ENCODE measurements at places on chromosomes 5 and 9. TPM values are rescaled to one million over a fixed set of nuclear protein-coding genes. Genes with fewer than 3 reads are reported as not detected.

GRCh38 chr5:77550406-77550805 lies 58.3 kb upstream of the WDR41 start:
- H3K4me1 ChIP-seq: no peaks in the 10 kb centered on the region
- H3K27ac ChIP-seq: no peak overlapping the region
- no peaks in the 10 kb centered on the region for H3K36me3 ChIP-seq
- no peak for DNase-seq

DNA sequence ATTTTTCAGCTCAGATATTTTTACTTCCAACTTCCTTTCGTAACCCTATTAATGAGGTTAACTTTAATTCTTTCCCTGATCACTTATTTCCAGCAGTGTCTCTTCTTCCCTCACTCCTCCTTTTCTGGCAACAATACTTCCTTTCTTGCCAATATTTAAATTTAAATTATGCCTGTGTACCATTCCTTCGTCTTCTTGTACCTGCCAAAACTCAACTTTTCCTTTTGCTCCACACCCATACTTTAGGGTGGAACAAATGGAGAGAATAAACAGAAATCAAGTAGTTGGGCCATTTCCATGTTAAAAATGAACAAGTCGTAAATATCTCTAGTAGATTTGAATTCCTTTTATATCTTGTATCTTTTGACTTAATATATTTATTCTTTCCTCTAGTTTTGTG lies 66.0 kb downstream of the FER start:
- H3K27ac ChIP-seq: no peak overlapping the region
- no peaks in the 10 kb centered on the region for H3K27me3 ChIP-seq
- H3K36me3 ChIP-seq: no peaks in the 10 kb centered on the region
- peaks cover 12% of the 10 kb centered on the region for H3K4me1 ChIP-seq

- H3K4me3 ChIP-seq: no peak overlapping the region
- H3K36me3 ChIP-seq: no peaks in the 10 kb centered on the region
- H3K27ac ChIP-seq: no peak overlapping the region
- no peaks in the 10 kb centered on the region for H3K4me1 ChIP-seq
These were observed 19.8 kb downstream of the IL7R start for GRCh38 chr5:35876454-35876853.

DNA sequence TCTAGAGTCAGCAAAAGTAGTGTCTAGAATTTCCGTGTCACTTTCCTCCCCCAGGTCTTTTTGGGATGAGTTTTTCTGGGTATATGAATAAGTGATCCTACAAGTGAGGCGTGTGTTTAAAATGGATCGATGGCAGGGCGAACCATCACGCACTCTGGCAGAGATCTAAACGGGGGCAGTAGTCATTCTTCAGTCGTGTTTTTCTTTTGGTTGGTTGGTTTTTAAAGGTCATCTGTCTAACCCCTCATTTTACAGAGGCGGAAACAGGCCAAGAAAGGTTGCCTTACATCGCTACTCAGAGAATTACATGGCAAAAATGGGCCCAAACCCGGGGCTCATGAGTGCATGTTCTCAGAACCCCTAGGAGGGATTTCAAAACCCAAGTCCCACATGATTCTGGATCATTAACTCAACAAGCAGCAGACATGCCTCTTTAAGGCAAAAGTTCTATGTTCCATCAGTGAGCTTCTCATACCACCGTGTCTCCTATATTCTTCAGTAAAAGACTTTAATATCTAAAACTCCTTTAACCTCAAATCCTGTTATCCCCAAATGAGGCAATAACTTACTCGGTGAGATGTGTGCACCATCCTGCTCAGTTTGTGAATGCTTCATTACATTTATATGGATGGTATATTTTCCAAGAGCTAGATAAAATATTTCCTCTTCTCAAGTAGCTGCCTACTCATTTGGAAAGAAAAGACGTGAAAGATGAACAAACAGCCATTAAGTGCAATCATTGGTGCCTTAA lies 145.8 kb downstream of the AOPEP start:
- DNase-seq: no peak
- H3K4me1 ChIP-seq: peaks cover 4% of the 10 kb centered on the region
- no peaks in the 10 kb centered on the region for H3K27me3 ChIP-seq
- H3K27ac ChIP-seq: peak overlapping the region; percentile 78
- no peaks in the 10 kb centered on the region for H3K36me3 ChIP-seq

DNA sequence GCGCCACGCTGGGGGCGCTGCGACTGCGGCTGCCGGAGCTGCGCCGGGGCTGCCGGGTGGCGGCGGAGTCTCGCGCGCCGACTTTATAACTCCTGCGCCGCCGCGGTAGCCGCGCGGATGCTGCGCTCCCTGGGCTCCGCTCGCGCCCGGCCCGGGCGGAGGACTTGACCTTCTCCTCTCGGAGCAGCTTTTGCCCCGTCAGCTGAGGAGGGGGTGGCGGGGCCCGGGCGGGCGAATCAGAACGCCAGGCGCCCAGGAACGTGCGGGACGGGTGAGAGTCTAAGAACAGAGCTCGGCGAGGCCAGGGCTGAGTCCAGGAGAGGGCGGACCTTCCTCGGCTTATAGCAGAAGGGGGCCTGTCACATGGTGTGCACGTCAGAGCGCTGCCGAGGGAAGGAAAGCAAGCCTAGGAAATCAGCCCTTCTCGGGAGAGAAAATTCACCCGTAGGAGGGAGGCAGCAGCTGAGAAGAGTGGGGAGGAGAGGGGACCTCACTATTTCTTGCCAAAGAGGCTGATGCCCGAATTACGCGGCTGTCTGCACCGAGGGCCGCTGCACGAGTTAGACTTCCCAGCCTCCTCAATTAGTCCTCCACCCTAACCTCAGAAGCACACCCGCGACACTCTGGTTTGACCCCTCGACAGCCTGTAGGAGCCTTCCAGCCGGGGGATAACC lies at the start of gene FOXD1:
FOXD1 (minus strand) TSS at position 315 of the 674 bp plus-strand sequence. CDS start 415 bp downstream, outside the sequence.
- peaks cover 14% of the 10 kb centered on the region for H3K4me1 ChIP-seq
- H3K4me3 ChIP-seq: peak within 1 kb of the TSS; percentile 48
- H3K36me3 ChIP-seq: no peaks in the 10 kb centered on the region

DNA sequence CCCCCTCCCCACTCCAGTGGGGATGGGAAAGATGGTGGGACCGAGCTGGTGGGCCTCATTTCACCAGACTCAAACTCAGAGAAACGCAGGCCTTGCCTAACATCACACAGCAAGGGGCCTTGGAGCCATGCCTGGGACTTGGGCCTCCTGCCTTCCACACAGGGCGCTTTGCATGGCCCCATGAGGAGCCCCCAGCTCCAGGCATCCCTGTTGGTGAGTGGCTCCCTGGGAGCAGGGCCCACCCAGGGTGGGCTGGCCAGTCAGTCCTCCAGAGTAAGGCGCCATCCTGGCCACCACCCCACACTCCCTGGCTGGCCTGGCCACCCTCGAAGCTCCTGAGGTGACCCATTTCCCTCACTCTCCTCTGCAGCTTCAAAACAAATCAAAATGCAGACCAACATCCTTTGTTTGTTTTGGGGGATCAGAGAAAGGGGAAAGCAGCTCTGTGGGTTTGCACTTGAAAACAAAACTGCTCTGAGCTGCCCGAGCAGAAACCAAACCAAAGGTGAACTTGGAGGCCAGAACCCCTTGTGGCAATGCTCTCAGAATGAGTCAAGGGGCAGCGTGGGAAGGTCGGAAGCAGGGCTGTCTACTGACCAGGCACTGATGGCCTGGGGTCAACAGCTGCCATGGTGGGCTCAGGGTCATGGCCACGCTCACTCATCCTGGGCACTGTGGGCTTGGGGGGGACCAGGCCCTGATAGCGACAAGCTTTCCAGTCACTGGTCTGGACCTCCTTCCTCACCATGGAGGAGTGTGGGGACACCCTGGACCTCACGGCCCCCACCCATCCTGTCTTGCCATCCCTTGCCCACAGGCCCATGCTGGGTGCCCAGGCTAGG lies 37.0 kb upstream of the VDAC1 start:
- H3K27me3 ChIP-seq: no peaks in the 10 kb centered on the region
- H3K36me3 ChIP-seq: no peaks in the 10 kb centered on the region
- peaks cover 5% of the 10 kb centered on the region for H3K4me1 ChIP-seq
- H3K4me3 ChIP-seq: no peak overlapping the region
- no peak for DNase-seq

DNA sequence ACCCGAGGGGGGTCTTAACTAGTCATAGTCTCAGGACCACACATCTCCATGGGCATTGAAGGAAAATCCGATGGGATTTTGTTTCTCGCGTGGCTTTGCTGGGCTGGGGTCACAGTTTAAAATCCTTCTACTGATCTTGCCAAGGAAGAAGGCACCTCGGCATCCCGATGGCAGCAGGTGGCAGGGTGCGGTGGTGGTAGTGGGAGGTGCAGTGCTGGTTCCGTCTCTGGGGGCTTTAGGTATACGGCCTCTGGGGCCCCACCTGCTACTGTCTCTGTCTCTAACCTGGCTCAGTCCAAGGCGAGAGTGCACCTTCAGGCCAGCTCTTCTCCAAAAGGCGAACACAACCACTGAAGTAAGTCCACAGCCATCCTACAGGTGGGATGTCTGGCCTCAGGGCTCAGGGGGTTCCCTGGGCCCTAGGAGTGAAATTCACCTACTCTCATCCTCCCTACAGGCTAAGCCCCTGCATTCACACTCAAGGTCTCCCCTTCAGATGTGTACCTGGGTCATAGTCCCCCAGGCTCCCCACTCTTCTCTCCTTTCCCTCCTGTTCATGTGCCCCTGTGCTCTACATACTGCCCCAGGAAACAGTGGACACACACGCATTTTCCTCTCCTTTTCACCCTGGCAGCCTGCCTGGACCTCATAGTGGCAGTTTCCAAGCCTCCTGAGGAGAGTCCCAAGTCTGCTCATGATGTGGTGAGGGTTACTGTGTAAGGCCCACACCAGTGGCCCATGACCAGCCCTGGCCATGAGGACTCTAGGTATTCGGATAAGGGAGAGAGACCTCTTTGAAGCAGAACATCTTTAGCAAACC lies 736 bp upstream of the FCN2 start:
- no peaks in the 10 kb centered on the region for H3K36me3 ChIP-seq
- no peak for DNase-seq
- no peak overlapping the region for H3K27ac ChIP-seq
- no peaks in the 10 kb centered on the region for H3K27me3 ChIP-seq

DNA sequence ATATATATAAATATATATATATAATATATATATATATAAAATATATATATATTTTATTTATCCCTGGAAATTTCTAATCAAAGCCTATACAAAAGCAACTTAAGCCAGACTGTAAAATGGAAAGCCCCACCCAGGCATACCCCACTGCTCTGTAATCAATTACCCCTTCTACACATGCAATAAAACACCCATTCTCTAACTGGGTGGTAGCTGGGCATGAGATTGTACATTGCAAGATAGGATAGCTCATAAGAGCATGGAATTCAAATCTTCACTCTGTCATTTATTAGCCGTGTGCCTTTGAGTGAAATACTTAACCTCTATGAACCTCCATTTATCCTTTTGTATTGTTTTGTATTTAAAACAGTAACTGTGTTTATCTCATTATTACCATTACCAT lies 405.3 kb upstream of the SLC30A5 start:
- no peak overlapping the region for H3K27ac ChIP-seq
- H3K4me1 ChIP-seq: no peaks in the 10 kb centered on the region
- H3K36me3 ChIP-seq: no peaks in the 10 kb centered on the region
- no peaks in the 10 kb centered on the region for H3K27me3 ChIP-seq

GRCh38 chr5:156312897-156313694 lies 13.9 kb upstream of the SGCD start:
- no peak overlapping the region for H3K4me3 ChIP-seq
- no peaks in the 10 kb centered on the region for H3K36me3 ChIP-seq
- H3K4me1 ChIP-seq: no peaks in the 10 kb centered on the region
- H3K27ac ChIP-seq: no peak overlapping the region

GRCh38 chr5:58548068-58548467 lies 34.8 kb upstream of the RAB3C start:
- H3K27ac ChIP-seq: no peak overlapping the region

DNA sequence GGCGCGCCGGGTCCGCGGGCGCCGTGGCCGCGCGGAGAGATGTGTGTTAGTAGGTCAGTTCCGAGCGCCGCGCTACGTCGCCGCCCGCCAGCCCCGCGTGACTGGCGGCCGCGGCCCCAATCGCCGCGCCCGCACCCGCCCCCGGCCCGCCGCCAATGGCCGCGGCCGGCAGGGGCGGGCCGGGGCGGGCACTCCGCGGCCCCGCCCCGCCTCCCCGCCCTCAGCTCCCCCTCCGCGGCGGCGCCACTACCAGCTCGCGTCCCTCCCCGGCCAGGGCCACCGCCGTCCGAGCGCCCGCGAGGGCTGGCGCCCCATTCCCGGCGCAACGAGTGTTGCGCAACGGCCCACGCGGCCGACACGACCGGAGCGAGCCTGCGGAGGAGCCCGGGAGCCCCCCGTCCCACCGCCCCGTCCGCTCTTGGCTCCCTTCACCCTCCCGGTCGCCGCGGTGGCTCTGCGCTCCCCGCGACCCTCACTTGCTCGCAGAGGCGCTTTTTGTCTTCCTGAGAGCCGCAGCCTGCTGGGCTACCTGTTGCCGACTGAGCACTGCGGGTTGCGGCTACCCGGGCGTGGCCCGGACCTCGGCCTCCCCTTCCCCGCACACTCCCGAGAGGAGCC lies at the start of gene NFIL3:
NFIL3 (minus strand) TSS at position 48 of the 618 bp plus-strand sequence. CDS start 13,098 bp downstream, outside the sequence.
- peak; percentile 65 for DNase-seq
- H3K4me1 ChIP-seq: peaks cover 35% of the 10 kb centered on the region
- peak within 1 kb of the TSS; percentile 81 for H3K4me3 ChIP-seq
- H3K36me3 ChIP-seq: no peaks in the 10 kb centered on the region
- H3K27ac ChIP-seq: peak within 1 kb of the TSS; percentile 100

DNA sequence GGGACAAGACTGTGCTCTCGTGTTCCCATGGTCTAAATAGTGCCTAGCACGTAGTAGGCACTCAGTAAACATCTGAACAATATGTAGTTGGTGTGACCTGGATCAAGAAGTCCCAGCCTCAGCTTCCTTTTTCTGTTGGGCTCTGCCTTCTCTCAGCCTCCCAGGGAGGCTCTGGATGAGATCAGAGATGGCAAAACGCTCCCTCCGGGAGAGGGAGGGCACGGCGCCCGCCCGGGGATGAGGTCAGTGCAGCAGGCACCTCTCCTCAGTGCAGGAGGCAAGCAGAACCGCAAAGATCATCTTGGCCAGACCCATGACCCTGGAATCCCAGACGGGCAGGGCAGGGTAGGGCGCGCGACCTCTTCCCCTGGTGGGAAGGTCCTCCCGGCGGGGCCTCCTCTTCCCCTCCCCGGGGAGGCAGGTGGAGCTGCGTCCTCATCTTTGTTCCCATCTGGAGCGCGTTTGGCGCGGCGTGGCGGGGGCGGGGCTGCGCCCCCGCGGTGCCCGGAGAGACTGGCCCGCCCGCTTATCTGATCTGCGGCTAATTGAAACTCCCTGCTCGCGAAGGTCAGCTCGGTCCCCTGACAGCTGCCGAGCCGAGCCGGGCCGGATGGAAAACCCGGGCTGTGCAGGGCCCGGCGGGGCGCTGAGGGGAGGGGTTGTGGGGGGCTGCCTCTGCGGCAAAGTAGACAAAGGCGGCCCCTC lies 60.9 kb downstream of the CXXC5 start:
- peaks cover 5% of the 10 kb centered on the region for H3K27me3 ChIP-seq
- no peaks in the 10 kb centered on the region for H3K36me3 ChIP-seq
- peak overlapping the region; percentile 89 for H3K27ac ChIP-seq
- no peak for DNase-seq
- H3K4me3 ChIP-seq: peak overlapping the region; percentile 10

GRCh38 chr9:33106827-33107621 lies 30.6 kb upstream of the SMU1 start:
- peaks cover 4% of the 10 kb centered on the region for H3K4me1 ChIP-seq
- H3K27ac ChIP-seq: peak overlapping the region; percentile 52
- no peak overlapping the region for H3K4me3 ChIP-seq
- no peaks in the 10 kb centered on the region for H3K27me3 ChIP-seq
- DNase-seq: no peak

The SPAG8 gene
- total RNA-seq: 4.0 TPM

The PCDHB13 gene
- total RNA-seq: 8.2 TPM

The OR1Q1 gene
- total RNA-seq: not detected

The CRHBP gene
- 2.1 TPM for total RNA-seq

The ASPN gene
- total RNA-seq: 18.4 TPM

The PCDHB15 gene
- 5.4 TPM for total RNA-seq

The ENTPD2 gene
- total RNA-seq: 21.0 TPM
